ENCODE measurements at places on chromosomes 11 and 22.

GRCh38 chr11:40732132-40732531 lies 727.3 kb downstream of the LRRC4C start:
- DNase-seq: no peak

- no peak for DNase-seq
These were observed 707.5 kb upstream of the LUZP2 start for GRCh38 chr11:23789200-23789853.

DNA sequence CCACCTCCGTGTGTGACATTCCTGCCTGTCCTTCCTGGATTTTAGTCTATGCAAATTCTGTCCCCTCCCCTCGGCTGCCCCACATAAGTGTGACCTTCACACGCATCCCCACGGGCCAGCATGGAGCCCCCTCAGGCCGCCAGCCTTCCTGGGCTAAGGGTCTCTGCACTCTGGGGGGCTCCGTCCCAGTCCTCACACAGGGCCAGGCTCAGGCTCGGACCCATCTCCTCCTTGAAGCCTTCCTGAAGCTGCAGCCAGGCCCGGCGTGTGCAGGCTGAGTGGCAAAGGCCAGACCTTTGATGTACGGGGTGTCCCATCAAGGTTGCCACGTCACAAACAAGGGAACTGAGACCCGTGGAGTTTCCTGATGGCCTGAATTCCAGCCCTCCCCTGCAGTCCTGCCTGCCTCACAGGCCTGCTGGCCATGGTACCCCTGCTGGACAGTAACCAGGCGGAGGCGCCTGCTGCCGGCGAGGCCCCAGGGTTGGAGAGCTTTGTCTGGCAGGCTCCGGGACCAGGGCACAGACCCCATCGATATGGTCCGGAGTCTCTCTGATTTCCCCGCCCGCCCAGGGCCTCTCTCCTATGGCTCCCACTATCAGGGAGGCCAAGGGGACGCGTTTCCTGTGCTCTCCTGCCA lies 791.7 kb downstream of the BRD1 start:
- DNase-seq: no peak

DNA sequence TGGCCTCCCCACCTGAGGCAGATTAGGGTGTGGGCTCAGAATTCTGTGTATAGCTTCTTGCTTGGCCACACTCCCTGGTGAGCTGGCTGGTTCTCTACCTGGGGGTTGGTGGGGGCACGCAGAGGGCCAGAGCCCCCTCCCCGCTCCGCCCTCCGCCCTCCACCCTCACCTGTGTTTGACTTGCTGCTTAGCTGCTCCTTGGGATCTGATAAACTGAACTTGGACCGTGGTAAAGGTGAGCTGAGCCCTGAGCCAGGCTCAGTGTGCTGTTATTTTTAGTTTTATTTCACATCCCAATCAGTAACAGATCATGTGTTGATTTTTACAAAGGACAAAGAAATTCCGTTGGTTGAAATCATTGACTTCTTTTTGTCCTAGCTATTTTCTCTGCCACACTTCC lies 2.0 kb downstream of the OVOL1 start:
- no peak for DNase-seq

- DNase-seq: no peak
These were observed 91.0 kb upstream of the ARHGAP32 start for GRCh38 chr11:129283141-129283540.

DNA sequence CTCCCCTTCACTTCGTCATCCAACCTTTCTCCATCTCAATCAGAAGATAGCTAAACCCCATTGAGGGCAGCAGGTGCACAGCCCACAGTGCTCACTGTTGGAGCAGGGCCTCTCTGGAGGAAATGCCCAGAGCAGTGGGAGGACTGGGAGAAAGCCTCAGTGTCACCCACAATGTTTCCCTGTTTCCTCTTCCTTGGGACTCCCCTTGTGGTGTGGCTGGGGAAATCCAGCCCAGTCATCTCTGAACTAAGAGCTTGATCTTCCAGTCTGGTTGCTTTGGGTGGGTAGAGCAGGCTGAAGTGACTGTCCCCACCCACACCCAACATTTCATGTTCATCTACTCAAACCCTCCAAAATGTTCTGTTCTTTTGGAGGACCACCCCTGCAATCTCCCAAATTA lies 29.8 kb upstream of the EED start:
- DNase-seq: no peak

- DNase-seq: no peak
These were observed 630.7 kb downstream of the TBC1D22A start for GRCh38 chr22:47393191-47393590.

DNA sequence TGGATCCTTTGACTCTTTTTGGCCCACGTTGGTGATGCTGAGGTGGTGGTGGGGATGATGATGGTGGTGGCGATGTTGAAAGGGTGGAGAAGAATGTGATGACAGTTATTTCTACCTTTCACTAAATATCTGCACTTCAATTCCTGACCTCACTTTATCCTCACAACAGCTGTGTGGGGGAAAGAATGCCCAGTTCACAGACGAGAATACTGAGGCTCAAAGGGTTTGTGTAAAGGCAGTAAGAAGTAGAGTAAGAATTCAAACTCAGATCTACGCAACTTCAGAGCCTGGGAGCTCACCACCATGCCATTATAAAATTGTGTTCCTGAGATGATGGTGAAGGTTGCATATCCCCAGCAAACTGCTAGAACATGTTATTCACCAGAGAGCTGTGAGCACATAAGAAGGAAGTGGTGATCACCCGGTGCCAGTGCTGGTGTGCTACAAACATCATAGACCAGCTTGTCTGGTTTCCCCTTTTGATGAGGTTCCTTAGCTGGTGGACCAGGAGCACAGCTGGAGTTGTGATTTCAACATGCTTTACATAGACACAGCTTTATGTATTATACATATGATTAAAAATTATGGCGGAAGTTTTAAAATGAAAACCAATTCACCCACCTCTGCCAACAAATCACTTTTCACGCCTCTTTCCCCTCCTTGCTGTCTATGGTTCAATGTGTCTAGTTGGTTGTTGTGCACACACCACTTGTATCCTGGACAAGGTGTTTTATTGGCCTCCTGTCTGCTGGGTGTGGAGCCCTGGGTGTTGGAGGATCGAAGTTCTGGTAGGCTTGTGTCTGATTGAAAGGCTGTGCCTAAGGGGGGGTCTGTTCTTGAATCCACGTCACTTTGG lies 6.2 kb downstream of the ST14 start:
- DNase-seq: no peak

DNA sequence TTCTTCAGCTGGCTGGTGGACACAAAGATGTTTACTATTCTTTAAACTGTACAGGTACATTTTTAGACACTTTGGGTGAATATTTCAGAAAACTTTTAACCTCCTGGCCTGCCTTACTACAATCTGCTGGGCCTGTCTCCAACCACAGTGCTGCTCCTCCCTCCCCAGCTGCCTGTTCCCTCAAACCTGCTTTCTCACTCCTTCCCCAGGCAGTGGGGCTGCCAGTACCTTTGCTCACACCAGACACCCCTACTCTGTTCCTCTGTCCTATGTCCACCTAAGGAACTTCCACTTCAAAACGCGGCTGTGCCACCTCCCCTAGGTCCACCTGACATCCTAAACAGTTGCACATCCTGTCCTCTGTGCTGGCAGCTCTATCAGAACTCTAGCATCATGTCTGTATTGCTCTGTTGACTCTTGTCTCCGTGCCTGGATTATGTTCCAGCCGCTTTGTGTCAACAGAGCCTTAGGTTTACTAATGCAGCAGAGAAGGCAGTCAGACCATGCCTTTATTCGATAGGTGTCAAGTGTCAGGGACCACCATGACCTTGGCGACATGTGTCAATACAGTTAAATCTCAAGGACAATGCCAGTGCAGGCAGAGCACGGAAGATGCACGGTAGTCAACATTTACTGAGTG lies 13.4 kb downstream of the ZP1 start:
- no peak for DNase-seq

- DNase-seq: peak; percentile 59
These were observed 78.7 kb downstream of the PHF21B start for GRCh38 chr22:44931077-44931540.

GRCh38 chr22:26777156-26777801 lies 119.9 kb downstream of the MIAT start:
- no peak for DNase-seq

DNA sequence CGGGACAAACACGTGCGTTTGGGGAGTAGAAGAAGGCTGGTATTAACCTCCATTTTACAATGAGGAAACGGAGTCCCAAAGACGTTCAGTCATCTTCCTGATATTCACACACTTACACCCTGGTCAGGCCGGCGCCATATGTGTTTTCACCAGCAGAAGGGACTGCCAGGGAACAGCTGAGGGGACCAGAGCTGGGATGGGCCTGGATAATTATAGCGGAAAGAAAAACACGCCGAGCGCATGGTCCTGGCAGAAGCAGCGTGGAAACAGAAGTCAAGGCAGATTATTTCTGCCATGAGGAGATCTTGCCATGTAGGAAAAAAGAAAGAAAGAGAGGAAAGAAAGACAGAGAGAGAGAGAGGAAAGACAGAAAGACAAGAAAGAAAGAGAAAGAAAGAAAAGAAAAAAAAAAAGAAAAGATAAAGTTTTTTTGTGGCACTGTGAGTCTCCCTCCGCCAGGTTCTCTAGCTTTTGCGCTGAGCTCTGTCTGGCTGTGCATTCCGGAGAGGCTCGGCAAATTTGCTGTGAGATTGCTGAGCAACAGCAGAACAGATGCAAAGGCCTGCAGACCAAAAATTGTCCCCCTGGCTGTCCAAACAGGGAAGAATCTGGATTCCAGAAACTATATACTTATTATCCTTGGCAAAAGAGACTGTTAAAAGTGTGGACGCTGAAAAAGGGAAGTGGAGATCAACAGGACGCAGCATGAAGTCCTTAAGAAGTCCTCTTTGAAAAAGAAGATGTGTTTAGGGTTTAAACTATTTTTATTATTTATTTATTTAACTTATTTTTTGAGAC lies 1.3 kb upstream of the UCP2 start:
- peak; percentile 57 for DNase-seq

- no peak for DNase-seq
These were observed 18.1 kb downstream of the MADD start for GRCh38 chr11:47288066-47288465.

DNA sequence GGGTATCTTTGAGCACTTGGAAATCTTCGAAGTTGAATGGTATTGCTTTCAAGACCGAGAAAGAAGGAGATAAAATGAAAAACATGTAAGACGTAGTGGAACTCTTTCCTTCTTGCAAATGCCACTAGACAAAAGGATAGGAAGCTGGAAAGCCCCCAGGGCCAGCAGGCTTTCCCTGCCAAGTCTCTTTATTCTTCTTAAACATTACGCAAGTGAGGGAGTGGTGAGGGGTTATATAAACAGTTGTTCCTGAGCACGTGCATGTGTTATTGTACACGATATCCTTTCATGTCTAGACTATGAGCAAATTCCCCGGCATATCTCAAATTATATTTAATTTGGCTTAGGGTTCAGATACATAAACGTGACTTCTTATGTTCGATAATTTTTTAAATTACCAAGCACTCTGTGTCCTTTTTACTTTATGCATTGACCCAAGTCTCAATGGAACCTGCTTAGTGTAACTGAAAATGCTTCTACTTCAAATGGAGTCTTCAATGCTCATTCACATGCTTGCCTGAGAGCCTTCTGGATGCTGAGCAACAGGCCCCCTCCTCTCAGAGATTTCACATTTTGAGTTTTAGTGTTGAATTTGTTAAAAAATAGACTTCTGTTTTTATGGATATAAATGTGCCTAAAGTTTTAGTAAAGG lies 59.0 kb downstream of the PPP2R1B start:
- no peak for DNase-seq

DNA sequence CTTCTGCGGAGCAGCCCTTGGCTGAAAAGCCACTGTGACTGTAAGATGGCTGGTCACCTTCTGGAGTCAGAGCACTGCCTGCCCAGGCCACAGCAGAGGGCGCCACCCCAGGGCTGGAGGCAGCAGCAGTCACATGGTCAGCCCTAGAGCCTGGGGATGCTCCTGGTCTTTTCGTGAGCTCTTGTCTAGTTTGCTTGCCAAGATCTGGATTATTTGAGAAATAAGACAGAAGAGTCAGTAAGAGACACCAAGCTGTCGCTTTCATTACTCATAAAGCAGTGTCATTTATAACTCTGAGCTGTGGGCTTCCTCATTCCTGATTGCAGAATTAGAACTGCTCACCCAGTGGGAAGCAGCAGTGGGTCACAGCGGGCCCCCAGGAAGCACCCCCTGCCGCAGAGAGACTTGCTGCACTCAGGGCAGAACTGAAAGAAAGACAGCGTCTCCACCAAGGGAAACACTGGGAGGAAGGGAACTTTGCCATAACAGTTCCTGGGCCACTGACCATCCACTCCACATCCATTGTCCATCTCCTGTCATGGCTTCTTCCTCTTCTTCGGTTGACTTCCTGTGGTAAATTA lies 56.7 kb downstream of the PPP6R2 start:
- DNase-seq: no peak

DNA sequence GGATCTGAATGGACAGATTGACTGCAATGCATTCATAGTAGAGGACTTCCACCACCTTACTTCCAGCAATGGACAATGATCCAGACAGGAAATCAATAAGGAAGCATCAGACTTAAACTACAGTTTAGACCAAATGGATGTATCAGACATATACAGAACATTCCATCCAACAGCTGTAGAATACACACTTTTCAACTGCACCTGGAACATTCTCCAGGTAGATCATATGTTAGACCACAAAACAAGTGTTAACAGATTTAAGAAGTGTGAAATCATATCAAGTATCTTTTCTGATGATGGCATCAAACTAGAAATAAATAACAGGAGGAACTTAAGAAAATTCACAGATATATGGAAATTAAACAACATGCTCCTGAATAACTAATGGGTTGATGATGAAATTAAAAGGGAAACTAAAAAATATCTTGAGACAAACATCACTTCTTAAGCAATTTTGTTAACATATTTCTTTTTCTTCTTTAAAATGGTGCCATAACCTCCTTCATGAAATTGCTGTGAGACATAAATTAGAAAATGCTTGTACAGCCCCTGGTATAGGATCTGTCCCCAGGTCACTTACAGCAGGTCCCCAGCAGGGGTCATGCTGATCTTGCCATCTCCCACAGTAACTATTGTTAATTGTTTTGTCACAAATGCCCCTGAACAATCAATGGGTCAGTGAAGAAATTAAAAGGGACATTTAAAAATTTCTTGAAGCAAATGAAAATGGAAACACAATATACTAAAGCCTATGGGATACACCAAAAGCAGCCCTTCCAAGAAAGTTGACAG lies 100.0 kb upstream of the OR4B1 start:
- DNase-seq: no peak

GRCh38 chr11:10568486-10568941 lies at the start of gene LYVE1:
LYVE1 (minus strand) TSS chr11:10568665; CDS start chr11:10568532, 133 bp downstream.
- DNase-seq: peak; percentile 43

DNA sequence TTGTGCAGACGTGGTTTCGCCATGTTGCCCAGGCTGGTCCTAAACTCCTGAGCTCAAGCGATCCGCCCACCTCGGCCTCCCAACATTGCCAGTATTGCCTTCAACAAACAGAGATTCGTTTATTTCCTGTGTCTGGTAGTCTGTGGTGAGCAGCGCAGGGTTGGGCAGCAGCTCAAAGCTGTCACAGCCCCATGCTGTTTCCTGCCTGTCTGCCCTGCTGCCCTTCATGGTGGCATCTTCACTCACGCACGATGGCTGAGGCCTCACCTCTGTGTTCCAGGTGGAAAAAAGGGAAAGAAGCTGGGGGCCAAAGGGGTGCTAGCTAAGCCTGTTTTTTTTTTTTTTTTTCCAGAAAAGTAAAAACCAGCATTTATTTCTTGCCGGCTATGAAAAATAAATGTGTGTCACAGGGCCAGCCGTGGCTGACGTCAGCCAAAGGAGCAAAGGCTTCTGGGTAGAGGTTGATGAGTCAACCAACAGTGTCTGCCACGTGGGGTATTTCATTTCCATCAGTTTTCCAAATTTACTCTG lies 28.8 kb downstream of the TBC1D22A start:
- DNase-seq: no peak
